Amniotic stem cell (primary cell): ENCODE measurements at places on chromosomes 1 and 21.

DNA sequence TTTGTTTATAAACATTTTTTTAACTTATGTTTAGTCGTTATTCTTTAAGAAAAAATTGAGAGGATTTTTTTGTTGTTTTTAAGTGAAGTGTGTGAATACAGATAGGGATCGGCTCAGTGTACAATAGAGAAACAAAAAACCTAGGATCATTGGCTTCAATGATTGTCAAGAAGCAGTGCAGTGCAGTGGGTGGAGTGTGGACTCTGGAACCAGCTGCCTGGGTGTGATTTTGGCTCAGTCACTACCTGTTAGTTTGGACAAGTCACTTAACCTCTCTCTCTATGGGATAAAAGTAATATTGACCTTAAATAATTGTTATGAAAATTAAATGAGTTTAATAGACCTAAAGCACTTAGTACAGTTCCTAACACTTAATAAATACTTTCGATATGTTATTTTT is 41.3 kb downstream of the SCCPDH start:
- DNase-seq = no peak

DNA sequence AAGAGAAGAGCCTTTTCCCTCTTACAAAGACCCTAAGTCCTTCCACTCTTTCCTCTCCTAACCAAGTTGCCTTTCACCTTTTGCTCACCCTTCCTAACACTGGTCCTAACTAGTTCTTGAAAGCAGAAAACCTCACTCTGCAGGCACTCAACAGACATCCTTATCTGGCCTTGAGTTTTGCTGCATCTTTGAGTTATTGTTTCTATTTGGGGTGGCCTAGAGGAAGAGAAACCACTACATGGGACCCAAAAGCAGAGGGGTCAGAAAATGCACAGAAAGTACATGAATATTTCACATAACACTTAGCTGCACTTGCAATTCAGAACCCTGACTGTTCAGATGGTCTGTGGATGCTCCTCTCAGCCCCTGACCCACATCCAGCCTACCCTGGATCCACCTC is 178.3 kb upstream of the SYT6 start:
- DNase-seq = no peak

GRCh38 chr1:204464701-204465100 is 29.9 kb downstream of the PIK3C2B start:
- DNase-seq = no peak

GRCh38 chr1:10768552-10768951 is 27.9 kb downstream of the CASZ1 start:
- DNase-seq = no peak

DNA sequence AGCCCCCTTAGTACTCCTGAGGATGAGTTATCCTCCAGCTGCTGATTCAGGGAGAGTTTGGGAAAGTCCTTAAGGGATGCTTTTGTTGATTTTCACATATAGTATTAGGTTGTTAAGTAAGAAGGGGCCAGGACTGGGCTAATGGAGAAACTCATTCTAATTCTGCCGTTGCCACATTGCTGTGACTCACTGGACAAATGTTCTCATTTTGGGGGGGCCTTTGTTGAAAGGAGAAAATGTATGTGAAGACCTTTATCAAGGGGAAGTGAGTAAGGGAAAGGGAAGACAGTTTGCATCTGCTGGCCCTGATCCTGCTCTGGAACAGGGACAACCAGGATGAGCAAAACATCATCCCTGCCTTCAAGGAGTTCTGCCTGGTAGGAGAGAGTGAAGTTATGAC is 123.2 kb upstream of the FGGY start:
- DNase-seq = no peak

DNA sequence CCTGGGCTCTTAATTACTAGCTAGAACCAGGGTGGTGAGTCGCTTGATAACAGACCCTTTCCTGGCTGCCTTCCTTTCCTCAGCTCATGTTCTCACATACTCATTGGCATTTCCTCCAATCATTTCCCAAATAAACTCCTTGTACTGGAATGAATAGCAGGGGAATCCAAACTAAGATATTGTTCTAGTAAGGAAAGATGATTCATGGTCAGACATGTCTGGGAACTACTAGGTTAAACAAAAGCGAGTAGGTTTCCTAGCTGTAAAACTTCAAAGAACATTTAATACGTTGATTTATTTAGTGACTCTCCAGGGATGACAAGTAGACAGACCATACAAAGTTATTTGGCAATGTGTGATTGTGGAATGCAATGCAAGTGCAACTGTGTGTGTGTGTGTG is 121.2 kb upstream of the KCNJ6 start:
- DNase-seq = no peak

- no peak for DNase-seq
Observed at GRCh38 chr1:150642296-150642695, 12.9 kb upstream of the ENSA start.

- no peak for DNase-seq
Observed at GRCh38 chr1:147493349-147493748, 48.0 kb upstream of the BCL9 start.

DNA sequence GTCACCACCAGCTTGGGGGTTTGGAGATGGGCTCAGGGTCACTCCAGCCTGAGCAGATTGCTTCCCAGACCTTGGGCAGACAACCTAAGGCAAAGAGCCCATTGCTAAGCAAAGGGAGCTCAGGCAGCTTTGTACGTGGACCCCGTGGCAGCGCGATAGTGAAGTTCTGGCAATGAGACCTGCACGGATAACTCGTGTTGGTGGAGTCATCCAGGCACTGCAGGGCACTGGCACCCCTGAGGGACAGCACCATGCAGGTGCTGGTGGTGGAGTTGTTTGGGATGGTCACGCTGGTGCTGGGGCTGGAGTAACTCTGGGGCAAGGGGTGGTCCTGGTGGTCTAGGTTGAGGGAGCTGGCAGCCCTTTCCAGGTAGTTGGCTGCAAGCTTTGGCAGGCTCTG is 13.6 kb upstream of the HSPG2 start:
- DNase-seq = no peak

GRCh38 chr1:62493656-62494055 is 56.8 kb downstream of the USP1 start:
- no peak for DNase-seq

- no peak for DNase-seq
Observed at GRCh38 chr1:89171067-89171438, 4.8 kb downstream of the GBP7 start.

- peak; percentile 80 for DNase-seq
Observed at GRCh38 chr1:156146020-156146768, 7.2 kb upstream of the SEMA4A start.

- no peak for DNase-seq
Observed at GRCh38 chr1:39940980-39941871, 13.7 kb upstream of the MFSD2A start.

DNA sequence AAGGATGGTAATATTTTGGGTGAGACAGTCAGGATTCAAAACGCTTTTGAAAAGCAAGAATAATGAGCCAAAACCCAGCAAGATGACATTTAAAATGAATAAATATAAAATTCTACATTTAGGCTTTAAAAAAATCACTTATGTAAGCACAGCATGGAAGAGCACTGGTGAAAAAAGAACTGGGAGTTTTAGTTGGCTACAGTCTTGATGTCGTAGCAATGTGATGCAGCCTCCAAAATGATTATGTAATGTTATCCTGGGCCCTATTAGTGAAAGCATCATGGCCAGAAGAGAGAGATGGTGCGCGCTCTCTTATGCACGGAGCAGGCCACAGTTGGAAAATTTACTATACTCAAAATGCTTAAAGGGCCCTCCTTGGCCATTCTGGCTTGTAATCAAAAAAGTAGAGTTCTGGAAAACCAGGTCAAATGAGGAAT is 5.1 kb downstream of the KCNJ9 start:
- DNase-seq = no peak

DNA sequence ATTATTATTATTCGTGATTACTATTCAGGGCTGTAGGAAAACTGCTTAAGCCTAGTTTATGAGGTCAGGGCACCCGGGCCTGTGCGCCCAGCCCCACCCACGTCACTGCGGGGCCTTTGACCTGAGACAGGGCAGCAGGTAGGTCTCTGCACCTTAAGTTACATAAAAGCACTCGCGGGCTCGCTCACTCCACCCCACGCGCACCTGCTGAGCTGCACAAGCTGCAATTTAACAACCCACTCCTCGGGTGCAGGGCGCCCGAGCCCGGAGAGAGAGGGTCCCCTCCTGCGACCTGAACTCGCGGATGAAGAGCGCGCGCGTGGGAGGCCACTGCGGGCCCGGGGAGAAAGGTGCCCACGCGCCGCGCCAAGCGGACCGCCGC is 477 bp downstream of the ICMT start:
- no peak for DNase-seq

DNA sequence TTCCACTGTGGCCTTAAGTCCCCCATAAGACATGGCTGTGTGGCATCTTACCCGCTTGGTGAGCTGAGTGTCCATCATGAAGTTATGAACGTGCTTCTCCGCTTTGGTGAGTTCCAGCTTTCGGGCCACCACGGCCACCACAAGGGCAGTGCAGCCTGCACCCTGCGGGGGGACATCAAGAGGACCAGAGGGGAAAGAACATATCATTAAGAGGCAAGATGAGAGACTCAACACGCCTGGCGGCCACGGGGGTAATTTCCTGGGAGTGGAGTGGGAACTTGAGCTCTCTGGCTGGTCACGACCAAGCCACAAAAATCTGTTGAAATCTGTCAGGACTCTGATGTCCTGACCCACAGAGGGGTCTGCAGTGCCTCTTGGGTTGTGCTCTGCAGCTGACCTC is 117.9 kb upstream of the ADAR start:
- DNase-seq = no peak

GRCh38 chr1:239718571-239718970 is 332.2 kb downstream of the CHRM3 start:
- DNase-seq = no peak

GRCh38 chr1:9169601-9170137 is 40.8 kb upstream of the GPR157 start:
- no peak for DNase-seq

DNA sequence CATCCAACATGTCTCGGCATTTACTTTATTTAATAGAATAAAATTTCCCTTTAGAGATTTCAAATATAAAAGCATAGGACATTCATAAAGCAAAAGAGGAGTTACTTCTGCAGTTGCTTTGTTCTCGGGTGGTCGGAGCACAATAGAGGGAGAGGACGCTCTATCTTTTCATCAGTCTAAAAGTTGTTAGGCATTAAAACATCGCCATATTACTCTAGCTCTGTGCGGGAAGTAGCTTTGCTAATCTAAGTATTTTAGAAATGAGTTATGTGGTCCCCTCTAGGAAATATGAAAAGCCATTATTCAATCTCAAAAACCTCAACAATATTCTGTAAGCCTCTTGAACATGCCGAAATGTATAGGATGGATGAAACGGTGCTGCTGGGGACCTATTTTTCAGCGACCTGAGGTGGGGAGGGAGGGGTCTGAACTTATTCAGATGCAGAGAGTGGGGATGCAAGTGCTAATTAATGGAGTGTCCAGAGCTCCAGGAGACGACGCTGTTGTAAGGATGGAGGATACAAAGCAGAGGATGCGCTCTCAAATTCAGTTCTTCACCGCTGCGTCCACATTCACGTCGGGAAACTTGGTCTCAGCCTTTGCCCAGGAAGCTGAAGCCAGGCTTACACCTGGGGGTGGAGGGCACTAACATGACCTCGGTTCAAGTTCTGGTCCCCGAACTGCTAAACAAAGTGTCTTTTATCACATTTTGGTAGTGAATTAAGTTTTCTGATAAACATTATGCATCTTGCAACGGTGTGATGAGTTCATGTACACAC is 6.3 kb downstream of the CDKN2C start:
- DNase-seq = no peak

- DNase-seq = no peak
Observed at GRCh38 chr1:32187850-32188249, 8.4 kb downstream of the TXLNA start.

DNA sequence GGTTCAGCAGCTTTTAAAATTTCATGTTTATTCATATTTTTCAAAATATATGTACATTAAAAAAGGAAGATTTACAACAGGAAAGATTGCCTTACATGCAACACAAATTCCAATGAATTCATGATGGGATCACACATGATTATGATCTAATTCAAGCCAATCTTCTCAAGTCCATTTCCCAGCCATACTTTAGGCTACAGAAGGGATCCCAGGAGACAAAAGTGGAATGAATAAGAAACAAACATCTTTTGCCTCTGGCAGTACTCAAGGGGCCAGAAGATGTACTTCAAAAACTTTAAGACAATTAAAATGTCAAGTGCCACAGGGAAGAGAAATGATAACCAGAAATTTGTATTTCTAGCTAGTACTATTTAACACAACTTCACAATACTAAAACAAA is 10.2 kb upstream of the SH2D5 start:
- DNase-seq = no peak

DNA sequence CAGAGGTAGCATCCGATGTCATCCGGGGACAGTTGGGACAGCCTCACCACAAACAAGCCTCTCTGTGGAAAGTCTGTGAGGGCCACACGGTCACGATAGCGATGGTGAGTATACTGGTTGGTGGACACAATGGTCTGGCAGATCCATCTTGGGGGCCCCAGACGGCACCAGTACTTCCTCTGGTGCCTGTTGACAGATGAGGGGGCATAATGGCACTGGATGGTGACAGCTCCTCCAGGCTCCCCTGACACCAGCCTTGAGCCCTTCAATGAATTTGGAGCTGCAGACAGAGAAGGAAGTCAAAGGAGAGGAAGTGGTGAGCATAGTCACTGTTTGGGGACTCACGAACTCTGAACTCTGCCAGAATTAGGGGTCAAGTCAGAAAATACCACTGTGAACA is 8.0 kb downstream of the FCAMR start:
- DNase-seq = no peak

GRCh38 chr1:27444632-27445031 is 45.3 kb downstream of the WASF2 start:
- no peak for DNase-seq

- no peak for DNase-seq
Observed at GRCh38 chr1:80529546-80529945, 1271.2 kb upstream of the ADGRL2 start.

DNA sequence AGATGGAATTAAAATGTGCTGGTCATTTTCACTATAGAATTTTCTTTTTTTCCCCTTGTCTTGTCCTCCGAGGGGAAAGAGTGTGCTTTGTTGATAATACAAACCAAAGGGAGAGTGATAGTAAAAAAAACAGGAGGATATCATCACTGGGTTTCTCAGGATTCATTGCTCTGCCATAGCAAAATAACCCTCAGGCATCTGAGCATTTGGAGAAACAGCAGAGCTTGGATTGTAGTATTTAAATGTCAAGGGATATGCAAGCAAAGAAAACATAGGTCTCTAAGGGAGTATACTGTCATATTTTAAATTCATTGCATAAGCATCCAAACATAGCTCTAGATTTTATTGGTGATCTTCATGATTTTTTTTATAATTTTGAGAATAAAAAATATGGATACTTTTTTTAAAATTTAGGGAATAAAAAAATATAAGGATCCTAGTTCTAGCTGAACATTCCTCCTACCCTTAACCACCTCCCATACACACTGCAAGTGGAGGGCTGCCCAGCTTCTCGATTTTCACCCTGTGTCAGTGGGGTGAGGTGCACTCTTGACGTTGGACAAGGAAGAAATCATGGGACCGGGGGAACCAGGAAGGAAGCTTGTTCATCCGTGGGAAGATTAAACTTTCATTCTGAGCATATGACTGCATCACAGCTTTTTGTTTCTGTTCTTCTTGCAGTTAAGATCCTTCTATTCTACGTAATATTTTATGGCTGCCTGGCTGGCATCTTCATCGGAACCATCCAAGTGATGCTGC is 4.4 kb downstream of the ATP1B1 start:
- DNase-seq = peak; percentile 42
